NCI-H2029 (cell line): ENCODE measurements at places on chromosomes 2 and 18.

GRCh38 chr2:207167099-207167923, 1.6 kb upstream of the KLF7 start:
- peak; percentile 52 for DNase-seq

GRCh38 chr18:54805571-54806334, 22.5 kb upstream of the RAB27B start:
- DNase-seq, result no peak

- DNase-seq, result no peak
Observed at GRCh38 chr2:190996947-190997346, 17.0 kb downstream of the STAT1 start.

DNA sequence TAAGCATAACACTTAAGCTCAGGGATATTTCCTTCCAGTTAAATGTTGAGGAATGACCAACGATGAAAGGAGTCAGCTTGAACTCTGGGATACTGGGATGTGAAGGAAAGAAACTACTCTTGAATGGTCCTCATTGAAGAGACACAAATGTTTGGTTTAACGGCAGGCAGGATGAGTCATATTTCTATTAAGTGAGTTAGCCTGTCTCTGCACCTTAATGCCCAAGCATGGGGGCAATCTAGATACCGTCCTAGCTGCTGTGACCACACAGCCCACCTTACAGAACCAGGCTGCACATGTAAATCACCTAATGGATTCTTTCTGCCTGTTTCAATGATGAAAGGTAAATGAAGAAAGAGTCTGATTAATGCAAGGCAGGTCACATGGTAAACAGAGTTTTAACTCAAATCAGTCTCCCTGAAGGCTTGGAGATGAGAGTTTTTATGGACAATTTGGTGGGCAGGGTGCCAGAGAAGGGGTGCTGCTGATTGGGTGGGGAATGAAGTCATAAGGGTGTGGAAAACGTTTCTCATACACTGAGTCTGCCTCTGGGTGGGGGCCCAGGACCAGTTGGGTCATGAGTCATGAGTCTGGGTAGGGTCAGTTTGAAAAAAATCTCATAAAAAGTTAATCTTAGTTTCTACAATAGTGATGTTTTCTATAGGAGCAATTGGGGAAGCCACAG, 144.6 kb upstream of the MMADHC start:
- DNase-seq, result no peak

DNA sequence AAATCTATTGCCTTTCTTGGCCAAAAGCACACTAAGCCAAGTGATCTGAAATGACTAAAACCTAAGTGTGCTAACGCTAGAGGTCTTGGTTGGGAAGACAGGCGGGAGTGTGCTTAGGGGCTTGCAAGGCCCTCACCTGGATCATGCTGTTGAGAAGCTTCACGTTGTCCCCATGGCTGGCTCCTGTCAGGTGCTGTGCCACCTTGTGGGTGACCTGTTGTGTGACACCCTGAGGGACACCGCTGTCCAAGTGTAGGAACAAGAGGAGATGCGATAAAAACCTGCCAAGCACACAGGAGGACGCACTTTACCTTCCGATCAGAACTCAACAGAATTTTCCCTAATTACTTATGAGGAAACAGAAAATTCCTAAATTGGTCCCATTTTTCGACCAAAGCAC, 50.8 kb downstream of the EPG5 start:
- DNase-seq, result no peak

- no peak for DNase-seq
Observed at GRCh38 chr2:9278439-9278838, 71.8 kb downstream of the ASAP2 start.

- no peak for DNase-seq
Observed at GRCh38 chr2:160141419-160141818, 58.7 kb downstream of the ITGB6 start.

DNA sequence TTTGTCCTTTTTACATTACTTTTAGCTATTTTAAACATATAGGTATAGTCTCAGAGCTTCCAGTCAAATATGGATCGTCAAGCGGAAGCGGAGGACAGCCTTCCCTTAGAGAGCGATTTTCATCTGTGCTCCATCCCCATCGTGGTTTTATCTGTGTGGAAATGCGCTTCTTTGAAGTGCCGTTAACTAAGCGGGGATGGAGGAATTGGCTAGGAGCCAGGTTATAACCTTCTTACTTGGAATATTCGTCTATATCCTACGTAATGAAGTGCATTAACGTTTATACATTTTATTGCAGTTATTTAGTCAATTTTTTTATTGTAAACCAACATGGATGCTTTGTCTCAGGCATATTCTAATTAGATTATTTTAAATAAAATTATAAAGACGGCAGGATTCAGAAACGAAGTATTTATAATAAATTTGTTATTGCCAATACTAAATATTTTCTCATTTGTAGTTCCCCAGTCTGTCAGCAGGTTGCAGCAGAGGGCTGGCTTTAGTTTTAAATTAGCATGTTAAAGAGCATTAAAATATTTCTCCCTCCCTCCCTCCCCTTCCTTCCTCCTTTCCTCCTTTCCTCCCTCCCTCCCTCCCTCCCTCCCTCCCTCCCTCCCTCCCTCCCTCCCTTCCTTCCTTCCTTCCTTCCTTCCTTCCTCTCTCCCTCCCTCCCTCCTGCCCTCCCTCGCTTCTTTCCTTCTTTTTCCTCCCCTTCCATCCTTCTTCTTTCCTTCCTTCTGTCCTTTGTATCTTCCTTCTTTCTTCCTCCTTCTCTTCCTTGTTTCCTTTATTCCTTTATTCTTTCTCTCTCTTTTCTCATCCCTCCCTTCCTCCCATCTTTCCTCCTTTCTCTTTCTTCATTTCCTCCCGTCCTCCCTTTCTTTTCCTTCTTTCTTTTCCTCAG, 80.6 kb upstream of the DOCK10 start:
- DNase-seq, result peak; percentile 4

DNA sequence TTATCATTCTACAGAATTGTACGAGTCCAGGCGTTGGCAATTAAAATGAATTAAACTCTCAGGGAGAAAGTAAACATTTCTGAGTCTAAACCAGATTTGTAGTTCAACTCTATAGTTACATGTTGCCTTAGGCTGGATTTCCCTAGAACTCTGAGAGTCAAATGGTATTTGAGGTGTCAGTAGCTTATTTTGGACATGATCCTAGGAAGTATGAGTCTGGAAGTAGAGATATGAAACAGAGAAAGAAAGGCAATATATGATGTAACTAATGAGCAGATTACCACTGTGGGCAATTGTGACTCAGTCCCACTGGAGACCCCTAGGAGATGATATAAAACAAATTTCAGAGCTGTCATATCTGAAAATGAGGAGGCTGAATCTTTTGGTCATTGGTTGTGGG, 199.1 kb upstream of the UBE2E3 start:
- DNase-seq, result no peak

DNA sequence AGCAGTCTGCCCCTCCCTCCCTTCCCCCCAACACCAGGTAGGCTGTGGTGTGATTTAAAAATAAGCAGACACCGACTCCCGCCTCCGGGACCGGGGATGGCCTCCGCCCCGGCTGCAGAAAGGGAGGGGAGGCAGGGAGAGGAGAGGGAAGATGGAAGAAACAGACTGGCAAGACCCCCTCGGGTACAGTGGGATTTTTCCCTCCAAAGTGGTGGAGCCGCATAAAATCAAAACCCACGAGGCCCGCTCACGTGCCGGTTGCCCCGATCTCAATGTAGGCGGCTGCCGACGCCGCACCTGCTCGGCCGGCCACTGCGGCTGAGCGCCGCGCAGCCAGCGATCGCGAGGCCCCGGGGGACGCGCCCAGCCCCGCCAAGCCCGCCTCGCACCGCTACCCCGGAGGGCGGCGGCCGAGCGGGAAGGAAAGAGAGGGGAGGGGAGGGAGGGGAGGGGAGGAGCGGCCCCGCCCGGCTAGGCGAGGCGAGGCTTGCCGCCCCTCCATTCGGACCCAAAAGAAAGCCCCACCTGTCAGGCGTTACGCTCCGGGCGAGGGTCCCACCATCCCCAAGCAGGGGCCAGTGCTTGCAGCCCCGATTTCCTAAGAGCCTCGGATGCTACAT, 811 bp downstream of the ADD2 start:
- DNase-seq, result no peak

DNA sequence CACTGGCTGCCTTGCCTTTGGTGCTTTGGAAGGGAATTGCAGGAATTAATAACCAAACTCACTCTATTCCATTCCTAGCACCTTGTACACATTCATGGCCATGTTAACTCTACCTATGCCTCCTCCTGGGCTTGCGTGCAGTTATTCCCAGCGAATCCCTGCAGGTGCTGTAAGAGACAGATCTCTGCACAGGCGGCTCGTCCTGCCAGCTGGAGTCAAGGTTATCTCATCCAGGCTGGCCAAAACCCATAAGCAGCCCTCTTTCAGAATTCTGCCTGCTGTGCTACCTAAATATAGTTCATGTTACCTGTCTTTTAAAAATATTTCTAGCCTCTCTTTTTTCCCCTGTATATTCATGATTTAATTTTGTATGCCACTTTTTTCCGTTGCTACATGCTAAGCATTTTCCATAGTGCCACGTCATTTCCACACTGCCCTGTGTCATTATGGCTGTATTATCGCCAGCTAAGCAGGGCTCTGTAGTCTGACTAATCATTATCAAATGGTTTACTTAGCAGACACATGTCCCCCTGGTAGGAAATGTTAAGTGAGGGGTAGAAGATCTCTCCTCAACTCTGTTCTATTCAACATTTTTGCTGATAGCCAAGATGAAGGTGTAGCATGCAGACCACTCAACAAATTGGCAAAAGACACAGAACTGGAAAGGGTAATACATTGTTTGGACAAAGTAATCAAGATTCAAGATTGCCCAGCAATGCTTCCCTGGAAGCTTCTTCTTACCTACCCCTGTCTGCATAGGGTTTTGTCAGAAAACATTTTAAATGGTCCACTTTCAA, 79.7 kb upstream of the TAF1B start:
- DNase-seq, result no peak
